ENCODE measurements at places on chromosomes 12 and 14. TPM values are rescaled to one million over a fixed set of nuclear protein-coding genes. Genes with fewer than 3 reads are reported as not detected.

CLEC4E gene
- 1.4 TPM for total RNA-seq

TGM1 gene
- total RNA-seq = 127 TPM

LRP1 gene
- 83.1 TPM for total RNA-seq

KRT78 gene
- total RNA-seq = 82.9 TPM

LRRC10 gene
- total RNA-seq = not detected

AMN1 gene
- 3.4 TPM for total RNA-seq

TSHR gene
- not detected for total RNA-seq

GALC gene
- 19.5 TPM for total RNA-seq

MYF5 gene
- total RNA-seq = not detected

NRXN3 gene
- 3.0 TPM for total RNA-seq

SYT1 gene
- 0.31 TPM for total RNA-seq

MAP3K12 gene
- total RNA-seq = 14.0 TPM
